ENCODE measurements at places on chromosomes 7 and 10.

- DNase-seq: peak; percentile 81
Observed at GRCh38 chr10:78620985-78621799, 447.6 kb upstream of the ZMIZ1 start.

DNA sequence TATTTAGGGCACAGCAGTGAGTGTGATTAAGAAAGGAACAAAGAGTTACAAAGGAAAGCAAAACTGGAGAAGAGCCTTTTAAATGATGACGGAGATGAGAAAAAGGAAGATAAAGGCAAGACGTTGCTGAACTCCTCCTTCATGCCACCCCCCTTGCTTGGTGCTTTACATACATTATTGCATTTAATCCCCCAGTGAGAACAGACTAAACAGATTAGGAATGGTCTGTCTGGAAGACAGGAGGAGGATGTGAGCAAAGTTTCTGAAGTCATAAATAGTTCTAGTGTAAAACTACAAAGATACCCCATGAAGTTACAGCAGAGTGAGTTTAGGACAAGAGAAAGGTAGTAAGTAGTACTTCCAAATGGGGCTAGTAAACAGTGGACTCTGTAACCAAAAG lies 113.5 kb downstream of the PLCE1 start:
- DNase-seq: no peak

GRCh38 chr10:88755753-88756152 lies 4.1 kb upstream of the LIPN start:
- no peak for DNase-seq

DNA sequence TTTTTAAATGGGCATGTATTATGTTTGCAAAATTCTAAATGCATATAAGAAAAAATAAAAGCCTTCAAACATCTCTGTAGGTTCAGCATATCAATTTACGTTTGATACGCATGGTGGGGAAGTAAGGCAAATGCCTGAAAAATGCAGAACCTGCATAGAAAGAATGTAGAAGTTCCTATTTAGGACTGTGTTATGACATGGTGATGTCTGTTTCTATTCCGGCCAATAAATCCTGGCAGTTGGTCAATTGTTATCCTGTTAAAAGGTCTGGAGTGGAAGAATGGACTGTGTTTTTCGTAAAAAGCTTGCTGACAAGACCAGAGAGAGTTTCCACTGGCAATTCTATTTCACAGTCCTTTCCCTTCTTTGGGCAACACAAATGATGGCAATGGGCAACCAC lies 49.6 kb upstream of the CAV2 start:
- no peak for DNase-seq

DNA sequence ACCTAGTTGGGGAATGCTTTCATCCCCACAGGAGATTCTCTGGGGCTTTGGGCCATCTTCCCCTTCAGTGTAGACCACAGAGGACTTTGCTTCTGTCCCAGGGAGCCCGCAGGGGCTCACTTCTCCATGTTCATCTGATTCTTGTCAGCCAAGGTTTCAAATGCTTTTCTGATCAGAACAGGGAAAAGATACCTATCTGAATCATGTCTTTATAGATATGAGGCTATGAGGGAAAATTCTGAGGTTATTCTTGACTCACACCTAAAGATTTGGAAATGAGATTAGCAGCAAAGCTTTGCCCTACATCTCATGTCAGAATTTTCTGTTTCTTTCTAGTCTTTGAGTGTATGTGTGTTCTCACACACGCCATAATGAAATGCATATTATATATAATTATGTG lies 53.3 kb downstream of the FIGNL1 start:
- DNase-seq: no peak

DNA sequence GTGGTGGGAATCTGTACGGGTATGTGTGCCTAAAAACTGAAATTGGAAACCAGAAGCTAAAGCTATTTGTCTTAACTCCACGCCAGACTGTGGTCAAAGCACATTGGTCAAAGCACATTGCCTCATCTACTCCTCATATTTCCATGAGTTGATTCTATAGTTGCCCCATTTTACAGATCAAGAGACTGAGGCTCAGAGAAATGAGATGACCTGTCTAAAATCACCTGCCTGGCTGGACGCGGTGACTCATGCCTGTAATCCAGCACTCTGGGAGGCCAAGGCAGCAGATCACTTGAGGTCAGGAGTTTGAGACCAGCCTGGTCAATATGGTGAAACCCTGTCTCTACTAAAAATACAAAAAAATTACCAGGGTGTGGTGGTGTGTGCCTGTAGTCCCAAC lies 21.7 kb upstream of the MNX1 start:
- DNase-seq: no peak

- no peak for DNase-seq
Observed at GRCh38 chr10:62738916-62739315, 65.6 kb upstream of the ADO start.

DNA sequence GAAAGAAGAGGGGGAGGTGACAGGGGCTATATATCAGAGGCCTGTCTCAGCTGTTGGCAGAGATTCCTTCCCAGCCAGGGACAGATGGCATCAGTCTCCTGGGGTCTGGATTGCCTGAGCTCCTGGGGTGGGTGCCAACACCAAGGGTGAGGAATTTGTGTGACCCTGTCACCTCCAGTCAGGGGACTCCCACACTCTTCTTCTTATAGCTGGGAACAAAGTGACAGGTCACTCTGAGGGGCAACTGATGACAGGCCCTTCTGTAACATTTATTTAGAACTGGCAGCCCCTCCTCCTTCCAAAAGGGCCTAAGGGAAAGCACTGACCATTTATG lies 53.7 kb upstream of the DUSP5 start:
- no peak for DNase-seq

DNA sequence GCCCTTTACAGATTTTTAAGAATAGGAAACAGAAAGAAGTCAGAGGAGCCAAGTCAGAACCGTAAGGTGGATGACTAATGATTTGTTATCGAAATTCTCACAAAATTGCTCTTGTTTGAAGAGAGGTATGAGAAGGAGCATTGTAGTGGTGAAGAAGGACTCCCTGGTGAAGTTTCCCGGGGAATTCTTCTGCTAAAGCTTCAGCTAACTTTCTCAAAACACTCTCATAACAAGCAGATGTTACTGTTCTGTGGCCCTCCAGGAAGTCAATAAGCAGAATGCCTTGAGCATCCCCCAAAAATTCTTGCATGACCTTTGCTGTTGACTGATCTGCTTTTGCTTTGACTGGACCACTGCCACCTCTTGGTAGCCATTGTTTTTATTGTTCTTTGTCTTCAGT lies 152.9 kb downstream of the HGF start:
- no peak for DNase-seq

- DNase-seq: no peak
Observed at GRCh38 chr10:33721509-33721908, 387.0 kb upstream of the NRP1 start.

GRCh38 chr10:13784067-13784466 lies 197.3 kb downstream of the PRPF18 start:
- no peak for DNase-seq

- DNase-seq: no peak
Observed at GRCh38 chr7:140650367-140650766, 9.8 kb upstream of the DENND2A start.

DNA sequence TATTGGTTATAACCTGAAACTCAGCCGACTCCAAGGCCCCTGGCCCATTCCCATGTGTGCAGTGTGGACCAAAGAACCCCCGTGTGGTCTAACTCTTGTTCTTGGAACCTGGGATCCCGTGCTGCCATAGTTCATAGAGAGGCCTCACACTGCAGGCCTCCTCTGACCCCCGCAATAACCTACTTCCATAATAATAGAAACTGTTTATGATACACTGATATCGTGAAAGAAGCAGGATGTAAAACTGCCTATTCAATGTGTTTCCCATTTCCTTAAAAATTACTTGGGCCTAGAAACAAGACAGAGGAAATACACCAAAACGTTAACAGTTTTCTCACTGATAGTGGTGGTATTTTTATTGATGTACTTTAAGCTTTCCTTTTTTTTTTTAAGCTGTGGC lies 109.2 kb upstream of the KDM7A start:
- no peak for DNase-seq

GRCh38 chr10:25102147-25102822 lies 72.5 kb upstream of the GPR158 start:
- DNase-seq: no peak

DNA sequence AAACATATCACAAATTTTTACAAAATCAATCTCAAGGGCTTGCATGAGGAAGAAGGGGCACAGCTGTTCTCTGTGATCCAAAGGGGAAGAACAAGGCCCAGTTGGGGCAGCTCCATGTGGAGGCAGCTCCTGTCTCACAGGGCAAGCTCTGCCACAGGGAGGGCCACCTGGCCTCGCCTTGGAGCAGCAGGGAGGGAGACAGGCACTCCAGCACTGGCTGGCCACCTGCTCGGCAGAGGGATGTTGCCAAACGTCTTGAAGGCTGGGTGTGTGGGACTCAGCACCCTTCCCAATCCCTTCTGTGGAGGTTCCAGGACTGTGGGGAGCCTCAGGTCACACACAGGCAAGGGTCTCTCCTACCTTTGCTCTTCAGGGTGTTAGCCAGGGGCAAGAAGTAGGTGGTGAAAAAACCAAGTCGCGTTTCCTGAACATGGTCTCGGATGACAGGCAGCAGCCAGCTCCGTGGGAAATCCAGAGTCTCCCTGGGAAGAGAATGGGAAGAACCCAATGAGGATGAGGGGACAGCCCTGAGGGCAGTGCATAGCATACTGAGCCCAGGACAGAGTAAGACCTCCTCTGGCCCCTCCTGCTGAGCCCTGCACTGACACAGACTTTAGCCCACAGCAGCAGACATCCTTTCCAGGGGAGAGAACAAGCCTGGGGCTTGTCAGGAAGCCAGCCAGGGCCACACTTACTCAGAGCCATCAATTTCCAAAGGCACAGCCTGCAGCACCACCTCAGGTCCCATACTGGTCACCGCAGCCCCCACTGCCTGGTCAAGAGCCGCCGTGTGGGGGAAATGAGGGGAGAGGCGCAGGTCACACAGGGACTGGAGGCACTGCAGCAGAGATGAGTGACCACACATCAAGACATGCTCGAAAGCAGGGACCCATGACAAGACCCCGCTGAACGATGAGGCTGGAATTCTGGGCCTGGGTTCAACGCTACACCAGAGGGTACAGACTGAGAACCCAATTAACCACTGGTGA lies 21.9 kb downstream of the RRP12 start:
- DNase-seq: no peak

DNA sequence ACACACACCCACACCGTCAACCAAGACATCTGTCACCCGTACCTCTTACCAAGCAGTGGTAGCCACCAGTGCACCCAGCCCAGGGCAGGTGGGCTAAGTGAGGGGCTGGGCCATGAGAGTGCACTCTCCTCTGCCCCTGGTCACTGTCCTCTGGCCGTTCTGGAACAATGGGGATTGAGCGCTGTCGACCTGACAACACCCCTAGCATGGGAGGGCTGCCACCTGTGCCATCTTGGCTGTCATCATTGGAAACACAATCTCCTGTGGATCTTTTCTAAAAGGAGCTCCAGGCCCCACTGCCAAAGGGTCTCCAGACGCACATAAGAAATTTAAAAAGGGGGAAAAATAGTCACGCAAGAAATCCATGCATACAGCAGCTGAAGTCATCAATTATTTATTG lies 80.1 kb downstream of the CTBP2 start:
- no peak for DNase-seq

DNA sequence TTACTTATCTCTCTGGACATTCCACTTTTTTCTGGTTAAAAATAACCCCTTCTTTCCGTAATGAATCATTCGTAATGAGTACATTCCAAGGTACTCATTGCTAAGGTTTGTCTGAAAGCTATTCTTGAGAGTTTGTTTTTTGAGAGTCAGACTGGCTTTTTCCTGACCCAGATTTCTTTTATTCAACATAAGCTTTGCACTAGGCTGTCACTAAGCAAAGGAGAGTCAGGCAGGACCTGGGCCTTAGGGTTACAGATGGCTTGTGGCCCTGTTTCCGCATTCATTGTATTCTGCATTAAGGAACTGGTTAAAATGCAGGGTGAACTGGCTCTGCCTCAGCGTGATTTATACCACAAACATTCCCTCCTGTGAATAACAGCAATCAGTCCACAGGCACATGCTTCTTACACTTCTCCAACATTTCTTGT lies 84.1 kb downstream of the POM121L12 start:
- DNase-seq: no peak

- DNase-seq: no peak
Observed at GRCh38 chr7:100127866-100128636, 1.3 kb downstream of the MBLAC1 start.

DNA sequence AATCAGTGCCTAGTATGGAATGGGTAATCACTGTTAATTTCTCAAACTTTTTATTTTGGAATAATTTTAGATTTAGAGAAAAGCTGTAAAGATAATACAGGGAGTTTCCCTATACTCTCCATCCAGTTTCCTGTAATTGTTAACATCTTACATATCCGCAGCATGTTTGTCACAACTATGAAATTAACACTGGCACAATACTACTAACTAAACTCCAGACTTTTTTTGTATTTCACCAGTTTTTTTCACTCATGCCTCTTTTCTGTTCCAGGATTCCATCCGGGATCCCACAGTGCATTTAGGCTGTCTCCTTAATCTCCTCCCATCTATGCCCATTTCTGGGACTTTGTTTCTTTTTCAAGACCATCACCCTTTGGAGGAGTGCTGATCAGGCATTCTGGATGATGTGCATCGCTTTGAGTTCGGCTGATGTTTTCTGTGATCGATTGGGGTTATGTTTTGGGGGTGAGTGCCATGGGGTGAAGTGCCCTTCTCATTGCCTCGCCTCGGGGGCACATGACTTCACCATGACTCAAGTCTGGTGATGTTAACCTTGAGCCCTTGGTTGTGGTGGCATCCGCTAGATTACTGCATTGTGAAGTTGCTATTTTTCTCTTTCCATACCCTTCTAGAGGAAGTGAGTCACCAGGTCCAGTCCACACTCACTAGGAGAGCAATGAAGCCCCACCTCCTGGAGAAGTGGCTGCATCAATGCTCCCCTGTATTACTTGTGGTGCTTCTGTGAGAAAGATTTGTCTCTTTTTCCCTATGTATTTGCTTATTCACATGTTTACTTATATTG lies 43.9 kb upstream of the GRB10 start:
- no peak for DNase-seq

DNA sequence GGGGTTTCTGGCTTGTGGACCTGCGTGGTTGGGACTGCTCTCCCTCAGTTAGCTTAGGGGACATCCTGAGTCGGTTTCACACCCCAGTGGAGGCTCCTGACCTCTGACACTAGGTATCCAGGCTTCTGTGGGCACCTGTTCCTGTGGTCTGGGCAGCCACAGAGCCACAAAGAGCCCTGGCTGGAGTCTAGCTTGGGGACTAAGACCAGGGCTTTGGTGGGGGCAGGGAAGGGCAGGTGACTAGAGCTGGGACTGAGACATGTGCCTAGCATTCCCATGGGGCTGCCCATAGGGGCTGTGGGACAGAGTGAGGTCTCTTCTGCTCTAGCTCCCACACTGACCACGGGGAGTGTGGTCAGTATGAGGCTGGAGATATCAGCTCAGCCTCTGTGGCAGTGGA lies 4.0 kb upstream of the TMEM270 start:
- DNase-seq: no peak
